Activated CD8-positive, alpha-beta memory T cell treated with anti-CD3 and anti-CD28 coated beads for 1 hour (primary cell): ENCODE measurements at places on chromosomes 11 and 22.
A peak's percentile ranks its signal among the peaks of the same experiment; 100 is the strongest.

DNA sequence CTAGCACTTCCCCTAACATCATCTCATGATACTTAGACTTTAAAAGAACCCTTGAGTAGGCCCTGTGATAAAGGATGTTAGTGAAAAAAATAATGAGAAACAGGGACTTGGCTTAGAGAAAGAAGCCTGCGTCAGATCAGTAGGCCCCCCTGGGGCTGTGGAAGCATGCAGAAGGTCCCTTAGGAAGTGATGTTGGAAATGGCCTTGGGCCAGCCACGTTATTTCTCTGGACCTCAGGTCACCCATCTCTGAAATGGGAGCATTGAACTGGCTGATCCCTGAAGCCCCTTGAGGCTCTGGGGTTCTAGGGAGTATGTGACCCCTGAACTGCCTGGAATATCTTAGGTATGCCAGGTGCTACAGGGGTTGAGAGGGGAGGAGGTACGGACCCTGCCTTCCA, 40.2 kb downstream of the MCM5 start:
- DNase-seq = no peak

DNA sequence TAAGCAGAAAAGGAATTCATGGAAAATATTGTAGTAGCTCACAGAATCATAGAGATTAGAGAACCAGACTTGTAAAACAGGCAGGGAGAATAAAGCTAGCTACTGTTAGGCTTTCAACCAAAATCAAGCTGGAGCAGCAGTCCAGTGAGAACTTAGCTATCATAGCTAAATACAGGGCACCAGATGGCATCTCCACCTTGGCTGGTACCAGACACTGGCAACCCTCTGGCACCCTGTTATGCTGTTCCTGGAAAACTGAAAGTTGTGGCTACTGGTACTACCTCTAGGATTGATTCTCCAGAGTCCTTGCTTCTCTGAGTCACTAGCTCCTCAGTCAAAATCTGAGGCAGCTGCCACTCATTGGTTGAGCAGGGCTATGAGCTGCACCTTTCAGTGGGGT, 6.0 kb upstream of the DRD2 start:
- no peak for DNase-seq

- no peak for DNase-seq
Observed at GRCh38 chr11:32706985-32707741, 87.3 kb downstream of the CCDC73 start.

GRCh38 chr22:29886596-29886995, 3.6 kb downstream of the MTMR3 start:
- no peak for DNase-seq

GRCh38 chr11:34855021-34855753, 61.0 kb downstream of the APIP start:
- no peak for DNase-seq

DNA sequence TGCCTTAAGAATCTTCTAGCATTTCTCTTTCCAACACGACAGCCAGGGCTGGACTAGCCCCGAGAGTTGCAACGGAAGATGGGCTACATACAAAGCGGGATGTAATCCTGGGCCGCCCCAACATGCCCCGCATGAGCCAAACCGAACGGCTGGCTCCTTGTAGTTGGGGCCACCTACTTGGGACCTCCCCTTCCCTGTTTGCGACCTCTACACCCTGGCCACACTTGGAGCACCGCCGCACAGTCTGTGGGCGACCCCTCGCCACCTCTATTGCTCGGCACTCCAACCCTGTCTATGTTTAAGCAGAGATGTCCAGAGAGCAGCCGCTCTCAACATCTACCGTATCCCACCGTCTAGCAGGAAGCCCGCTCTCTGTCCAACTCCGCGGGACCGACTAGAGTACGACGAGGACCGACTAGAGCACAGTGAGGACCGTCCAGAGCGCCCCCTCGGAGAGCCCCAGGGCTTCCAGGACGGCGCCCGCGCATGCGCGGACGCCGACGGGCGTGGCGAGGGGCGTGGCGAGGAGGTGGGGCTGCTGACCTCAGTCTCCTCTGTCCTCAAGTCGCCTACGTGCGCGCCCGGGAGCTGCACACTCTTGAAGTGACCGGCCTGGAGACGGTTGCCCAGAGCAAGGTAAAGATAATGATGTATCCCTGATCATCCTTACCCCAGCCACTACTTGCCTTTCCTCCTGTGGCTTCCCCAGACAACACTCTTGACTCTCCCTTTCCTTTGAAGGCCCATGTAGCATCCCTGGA, 32.3 kb downstream of the NEAT1 start:
- DNase-seq = peak; percentile 71

DNA sequence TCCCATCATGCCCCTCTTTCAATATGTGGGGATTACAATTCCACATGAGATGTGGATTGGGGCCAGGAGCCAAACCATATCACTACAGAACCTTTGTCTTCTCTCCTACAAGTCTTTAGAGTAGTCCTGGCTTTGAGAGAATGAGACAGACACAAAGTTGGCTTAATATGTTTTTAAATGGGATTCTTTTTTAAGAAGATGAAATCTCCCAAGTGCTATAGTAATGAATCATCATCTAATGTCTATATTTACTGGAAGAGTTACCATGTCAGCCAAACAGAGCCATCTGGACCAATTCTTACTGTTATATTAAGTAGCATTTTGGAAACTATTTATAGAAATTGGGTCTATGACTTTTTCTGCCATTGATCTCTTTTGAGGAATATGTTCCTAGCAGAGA, 38.1 kb upstream of the CARD18 start:
- DNase-seq = no peak

GRCh38 chr11:132427611-132428010, 1057.2 kb downstream of the NTM start:
- DNase-seq = no peak

DNA sequence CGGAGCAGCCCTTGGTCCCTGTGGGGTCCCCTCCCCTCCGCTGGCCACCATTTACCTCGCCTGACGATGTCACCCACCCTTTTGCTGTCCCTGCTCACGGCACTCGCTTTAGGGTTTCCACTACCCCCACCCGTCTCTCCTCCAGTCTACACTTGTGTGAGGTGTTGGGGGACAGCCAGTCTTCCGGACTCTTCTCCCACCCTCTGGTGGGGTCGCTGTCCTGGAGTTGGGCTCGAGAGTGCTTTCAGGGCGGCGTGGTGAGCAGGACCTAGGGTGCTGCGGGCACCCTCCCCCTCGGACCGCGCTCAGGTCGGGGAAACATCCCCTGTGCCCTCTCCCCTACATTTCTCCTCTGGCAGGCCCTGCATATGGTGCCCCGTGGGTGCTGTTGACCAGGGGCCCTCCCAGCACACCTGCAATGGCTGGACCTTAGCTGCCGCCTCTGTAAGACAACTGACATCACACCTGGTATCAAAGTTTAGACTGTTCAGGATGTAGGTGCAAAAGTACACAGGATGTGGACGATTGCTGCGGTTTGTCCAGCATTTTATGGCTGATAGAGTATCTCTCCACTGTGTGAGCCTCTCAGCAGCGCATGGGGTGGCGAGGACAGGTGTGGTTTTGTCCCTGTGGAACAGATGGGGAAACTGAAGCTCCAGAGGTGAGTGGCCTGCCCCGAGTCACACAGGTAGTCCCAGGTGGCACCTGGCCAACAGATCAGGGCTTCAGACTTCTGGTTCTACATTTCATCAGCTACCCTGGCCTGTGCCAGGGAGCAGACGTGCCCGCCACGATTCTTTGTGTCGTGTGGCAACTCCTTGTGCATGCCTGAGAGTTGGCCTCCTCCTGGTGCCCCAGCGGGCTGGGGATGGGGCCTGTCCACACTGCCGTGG, 1.2 kb downstream of the GRK2 start:
- no peak for DNase-seq

GRCh38 chr11:115242982-115243381, 261.2 kb downstream of the CADM1 start:
- no peak for DNase-seq

GRCh38 chr11:17744151-17744940, 9.8 kb downstream of the KCNC1 start:
- DNase-seq = no peak

GRCh38 chr11:62880231-62880802, 379 bp upstream of the SLC3A2 start:
- DNase-seq = no peak
